Suprapubic skin (tissue), 4 donors: ENCODE measurements at places on chromosomes 6 and 20. TPM values are rescaled to one million over a fixed set of nuclear protein-coding genes. Genes with fewer than 3 reads are reported as not detected.

DNA sequence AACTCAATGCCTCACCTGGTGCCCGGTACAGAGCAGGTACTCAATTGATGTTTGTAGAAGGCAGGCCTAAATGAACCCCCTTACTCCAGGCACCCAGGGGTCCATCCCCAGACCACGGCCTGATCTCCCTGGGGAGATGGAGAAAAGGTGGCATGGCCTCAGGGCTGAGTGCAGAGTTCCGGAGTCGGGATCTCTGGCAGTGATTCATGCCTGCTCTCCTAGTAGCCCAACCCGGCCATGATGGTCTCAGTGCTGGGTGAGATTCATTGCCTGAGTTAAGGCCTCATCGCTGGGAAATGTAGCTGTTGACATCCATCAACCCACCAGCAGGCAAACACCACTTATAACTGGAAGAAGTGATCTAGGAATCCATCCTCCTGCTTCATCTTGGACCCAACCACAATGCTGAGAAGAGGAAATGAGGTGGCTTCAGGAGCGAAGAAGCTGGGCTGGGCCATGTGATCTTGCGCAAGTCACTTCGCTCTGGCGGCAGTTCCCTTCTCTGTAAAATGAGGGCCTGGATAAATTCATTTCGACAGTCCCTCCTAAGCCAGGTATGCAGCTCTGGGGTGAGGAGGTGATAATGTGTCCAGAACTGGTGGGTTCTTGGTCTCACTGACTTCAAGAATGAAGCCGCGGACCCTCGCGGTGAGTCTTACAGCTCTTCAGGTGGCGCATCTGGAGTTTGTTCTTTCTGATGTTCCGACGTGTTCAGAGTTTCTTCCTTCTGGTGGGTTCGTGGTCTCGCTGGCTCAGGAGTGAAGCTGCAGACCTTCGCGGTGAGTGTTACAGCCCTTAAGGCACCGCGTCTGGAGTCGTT lies 24.7 kb downstream of the ETV7 start:
- no peak for DNase-seq
- H3K36me3 ChIP-seq = no peaks in the 10 kb centered on the region
- no peak overlapping the region for H3K27ac ChIP-seq
- H3K4me1 ChIP-seq = peaks cover 12% of the 10 kb centered on the region

DNA sequence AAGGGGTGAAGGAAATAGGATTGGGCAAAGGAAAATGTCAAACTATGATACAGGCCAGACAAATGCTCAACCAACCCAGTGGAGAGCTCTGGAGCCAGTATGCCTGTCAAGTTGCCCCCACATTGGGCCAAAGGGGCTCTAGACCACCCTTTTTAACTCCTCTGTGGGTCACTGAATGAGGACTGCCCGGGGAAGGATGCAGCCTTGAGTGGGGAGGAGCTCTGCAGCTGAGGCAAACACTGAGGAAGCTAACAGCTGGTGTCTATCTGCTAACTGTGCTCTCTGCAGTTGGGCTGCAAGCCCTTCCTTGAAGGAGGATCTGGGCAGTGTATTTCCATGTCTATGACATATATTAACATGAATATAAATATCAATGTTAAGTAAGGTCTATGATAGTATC lies 98.4 kb upstream of the PRSS16 start:
- H3K4me1 ChIP-seq = peaks cover 17% of the 10 kb centered on the region
- H3K27ac ChIP-seq = no peak overlapping the region

DNA sequence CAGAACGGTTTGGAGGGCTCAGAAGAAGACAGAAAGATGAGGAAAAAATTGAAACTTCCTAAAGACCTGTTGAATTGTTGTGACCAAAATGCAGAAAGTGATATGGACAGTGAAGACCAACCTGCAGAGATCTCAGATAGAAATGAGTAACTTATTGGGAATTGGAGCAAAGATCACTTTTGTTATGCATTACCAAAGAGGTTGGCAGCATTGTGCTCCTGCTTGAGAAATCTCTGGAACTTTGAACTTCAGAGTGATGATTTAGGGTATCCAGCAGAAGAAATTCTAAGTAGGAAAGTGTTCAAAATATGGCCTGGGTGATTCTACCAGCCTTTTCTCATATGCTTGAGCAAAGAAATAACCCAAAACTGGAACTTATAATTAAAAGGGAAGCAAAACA lies 136.0 kb downstream of the GJA1 start:
- H3K4me3 ChIP-seq = no peak overlapping the region
- DNase-seq = no peak
- H3K4me1 ChIP-seq = no peaks in the 10 kb centered on the region
- no peak overlapping the region for H3K27ac ChIP-seq

- H3K36me3 ChIP-seq = no peaks in the 10 kb centered on the region
- peaks cover 5% of the 10 kb centered on the region for H3K4me1 ChIP-seq
- H3K27me3 ChIP-seq = no peaks in the 10 kb centered on the region
- no peak for DNase-seq
- H3K27ac ChIP-seq = no peak overlapping the region
These were observed 169.3 kb upstream of the RIN2 start for GRCh38 chr20:19588732-19589131.

SLC17A3 gene
- not detected for total RNA-seq
